ENCODE measurements at places on chromosomes 13 and 19. TPM values are rescaled to one million over a fixed set of nuclear protein-coding genes. Genes with fewer than 3 reads are reported as not detected.

- no peak for DNase-seq
Observed at GRCh38 chr13:85974608-85975366, 175.6 kb upstream of the SLITRK6 start.

Gene CABP5
- not detected for total RNA-seq

DNA sequence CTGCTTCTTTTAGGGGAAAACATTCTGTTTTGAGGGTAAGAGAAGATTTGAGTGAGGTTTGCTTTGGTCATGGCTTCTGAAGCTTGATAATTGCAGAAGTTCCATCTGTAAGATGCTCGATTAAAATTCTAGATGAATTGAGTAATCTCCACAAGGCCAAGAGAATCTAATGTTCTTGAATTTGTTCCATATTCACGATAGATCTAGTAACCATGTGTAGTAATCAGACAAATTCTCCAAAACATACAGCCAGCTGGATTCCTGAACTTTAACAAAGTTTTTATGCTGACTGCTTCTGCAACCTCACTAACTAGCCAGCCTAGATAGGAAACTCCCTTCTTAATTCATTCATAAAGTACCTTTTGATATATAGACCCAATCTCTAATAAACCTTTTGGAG is 92.7 kb downstream of the COL4A2 start:
- no peak for DNase-seq

DNA sequence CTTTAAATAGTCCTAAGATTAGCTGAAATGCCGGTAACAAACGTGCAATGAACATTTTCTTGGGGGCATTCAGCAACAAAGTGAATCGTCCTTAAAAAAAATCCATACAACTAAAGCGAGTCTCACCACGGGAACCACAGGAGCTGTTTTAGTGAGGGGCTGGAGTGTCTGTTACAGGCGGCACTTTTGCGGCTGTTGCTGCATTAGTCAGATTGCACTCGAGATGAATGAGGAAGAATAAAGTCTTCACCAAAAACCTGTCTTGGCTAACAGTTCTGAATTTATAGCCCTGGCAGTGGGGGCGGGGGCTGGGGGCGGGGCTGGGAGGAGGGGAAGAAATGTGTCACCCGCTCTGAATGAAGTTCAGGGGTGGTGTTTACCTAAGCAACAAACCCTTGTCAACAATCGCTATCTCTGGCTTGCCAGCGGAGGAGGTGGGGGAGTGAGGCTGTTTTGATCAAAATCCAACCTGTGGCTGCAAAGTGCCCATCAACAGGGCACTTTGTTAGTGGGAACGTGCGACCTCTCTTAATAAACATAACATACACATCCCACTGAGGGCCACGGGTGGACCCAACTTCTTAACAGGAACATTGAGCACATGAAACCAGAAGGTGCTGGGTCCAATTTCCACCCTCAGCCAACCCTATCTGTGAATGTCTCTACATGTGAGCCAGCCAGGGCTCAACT is 44.5 kb downstream of the RFX2 start:
- DNase-seq, result peak; percentile 52

Gene PIK3R2
- total RNA-seq, result 16.1 TPM

DNA sequence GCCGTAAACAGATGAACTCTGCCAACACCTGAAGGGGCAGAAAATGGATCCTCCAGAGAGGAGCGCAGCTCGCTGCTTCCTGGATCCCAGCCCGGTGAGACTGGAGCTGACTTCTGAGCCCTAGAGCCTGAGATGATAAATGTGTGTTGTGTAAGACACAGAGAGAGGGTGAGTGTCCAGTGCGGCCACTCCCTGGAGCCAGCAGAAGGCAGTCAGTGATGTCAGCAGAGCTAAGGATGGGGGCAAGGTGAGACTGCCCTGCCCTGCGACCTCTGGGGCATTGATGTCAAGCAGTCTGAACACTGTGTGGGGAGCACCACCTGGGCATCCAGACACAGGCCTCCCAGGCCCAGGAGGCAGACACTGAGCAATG is 9.7 kb upstream of the SLC35E1 start:
- DNase-seq, result no peak

DNA sequence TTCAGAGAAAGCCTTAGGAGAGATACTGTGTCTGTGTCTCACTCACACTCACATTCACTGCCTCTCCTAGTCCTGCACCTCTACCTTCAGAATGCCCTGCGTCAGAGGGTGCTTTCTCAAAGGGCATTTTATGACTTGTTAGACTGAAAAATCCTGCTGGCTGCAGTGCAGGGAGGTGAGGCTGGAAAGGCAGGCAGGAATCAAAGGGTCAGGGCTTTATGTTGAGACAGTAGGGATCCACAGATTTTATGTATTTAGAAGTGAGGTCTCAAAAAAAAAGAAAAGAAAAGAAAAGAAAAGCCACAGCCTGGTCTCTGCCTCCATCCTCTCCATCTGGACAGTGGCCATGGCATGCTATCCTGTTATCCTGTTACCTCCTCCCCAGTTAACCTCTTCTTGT is 936.0 kb upstream of the SLC10A2 start:
- DNase-seq, result no peak

DNA sequence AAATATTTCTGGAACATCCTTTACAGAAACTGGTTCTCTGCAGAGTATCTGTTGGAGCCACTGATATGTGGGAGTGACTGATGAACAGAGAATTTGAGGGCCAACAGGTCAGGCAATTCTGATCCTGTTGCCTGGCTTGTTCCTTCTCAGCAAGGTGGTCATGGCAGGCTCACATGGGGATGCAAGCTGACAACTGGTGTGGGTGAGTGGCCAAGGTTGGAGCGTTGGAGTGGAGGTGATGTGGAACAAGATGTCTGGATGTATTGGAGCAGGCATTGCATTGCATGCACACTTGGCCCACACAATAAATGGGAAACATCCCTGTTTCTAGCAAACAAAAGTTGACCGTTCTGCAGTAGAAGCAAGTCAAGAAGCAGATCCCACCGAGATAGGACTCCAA is 380.7 kb downstream of the ZNF536 start:
- no peak for DNase-seq

DNA sequence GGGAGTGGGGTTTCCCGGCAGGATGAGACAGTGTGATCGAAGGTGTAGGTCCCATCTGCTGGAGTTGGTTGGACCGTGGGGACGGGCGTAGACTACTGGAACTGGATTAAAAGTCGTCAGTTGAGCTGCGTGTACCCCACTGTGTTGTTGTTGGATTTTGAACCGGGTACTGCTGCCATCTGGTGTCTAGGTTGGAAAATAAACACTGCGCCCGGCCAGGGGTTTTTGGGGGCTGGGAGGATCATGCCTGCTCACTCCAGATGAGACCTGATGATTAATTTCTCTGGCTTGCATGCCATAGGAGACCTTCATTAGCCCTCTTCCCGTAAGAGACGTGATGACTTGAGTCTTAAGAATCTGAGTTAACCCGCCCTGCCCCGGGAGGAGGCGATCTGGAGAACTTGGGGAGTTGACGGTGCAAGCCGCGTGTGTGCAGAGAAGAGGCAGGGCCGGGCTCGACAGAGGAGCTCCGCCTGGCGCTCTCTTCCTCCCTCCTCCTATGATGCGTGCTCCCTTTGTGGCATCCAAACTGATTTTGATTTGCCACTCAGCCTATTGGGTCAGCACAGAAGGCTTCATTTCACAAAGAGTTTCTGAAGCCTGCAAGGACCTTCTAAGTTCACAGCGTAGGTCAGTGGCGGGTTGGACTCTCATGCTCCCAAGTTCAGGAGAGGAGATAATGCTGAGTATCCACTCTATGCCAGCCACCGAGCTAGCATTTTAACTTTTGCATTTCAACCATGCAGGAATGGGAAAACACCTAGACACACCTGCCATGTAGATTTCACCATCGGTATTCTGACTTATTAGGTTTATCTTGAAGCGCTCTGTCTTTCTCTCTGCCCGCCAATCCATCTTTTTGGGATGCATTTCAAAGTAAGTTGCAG is 2.7 kb downstream of the UHRF1 start:
- peak; percentile 90 for DNase-seq

Gene MBD3L2
- not detected for total RNA-seq

GRCh38 chr13:42544246-42544926 is 29.6 kb upstream of the TNFSF11 start:
- no peak for DNase-seq

GRCh38 chr13:104597546-104598180 is 1531.4 kb upstream of the SLC10A2 start:
- no peak for DNase-seq

DNA sequence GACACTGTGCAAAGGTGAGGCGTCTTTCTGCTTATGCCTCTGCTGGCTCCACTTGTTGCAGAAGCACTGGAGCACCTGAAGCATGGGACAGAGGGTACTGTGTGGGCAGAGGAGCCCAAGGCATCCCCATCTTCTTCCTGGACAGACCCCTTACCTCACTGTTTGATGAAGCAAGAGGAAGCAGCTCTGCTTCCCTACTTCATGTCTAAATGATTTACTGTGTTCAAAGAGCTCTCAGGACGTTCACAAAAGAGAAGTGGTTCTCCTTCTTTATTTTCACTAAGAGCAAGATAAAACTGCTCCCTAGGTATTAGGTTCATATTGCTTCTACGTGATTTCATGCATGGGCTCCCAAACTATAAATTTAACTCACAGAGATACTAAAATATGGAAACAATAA is 1635.4 kb upstream of the SLC10A2 start:
- no peak for DNase-seq

DNA sequence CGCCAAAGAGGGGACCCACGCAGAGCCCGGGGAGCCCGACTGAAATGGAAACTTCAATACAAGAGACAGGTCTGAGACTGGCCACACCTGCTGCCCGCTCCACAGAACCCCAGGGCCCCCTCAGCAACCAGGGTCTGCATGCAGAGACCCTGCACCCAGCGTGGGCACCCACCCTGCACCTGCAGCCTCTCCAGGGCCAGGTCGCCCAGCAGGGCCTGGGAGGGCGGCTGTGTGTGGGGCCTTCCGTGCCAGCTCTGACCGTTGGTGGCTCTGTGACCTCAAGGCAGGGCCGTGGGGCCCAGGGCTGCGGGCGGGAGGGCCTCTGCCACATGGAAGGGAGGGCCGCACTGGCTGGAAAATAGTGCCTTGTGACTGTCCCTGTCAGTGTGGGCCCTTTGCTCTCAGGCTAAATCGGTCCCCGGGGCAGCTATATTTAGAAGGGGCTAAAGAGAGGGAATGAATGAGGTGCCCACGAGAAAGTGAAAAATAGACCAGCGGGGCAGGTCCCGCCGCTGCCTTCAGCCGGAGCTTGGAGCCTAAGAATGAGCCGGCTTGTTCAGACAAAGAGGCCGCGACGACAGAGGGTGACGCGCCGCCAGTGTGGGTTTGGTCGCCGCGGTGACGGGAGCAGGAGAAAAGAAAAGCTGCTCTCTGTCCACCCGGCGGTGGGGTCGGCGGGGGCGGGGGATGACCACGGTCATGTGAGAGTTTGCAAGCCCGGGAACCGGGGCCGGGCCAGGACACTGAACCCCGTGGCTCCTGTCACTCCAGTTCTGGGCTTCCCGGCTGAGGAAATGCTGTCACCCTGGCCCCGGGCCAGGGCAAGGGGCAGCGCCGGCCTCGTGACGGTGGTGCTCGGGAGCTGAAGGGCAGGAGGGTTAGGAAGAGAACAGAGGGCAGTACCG is 70.5 kb downstream of the GADD45B start:
- DNase-seq, result no peak

- no peak for DNase-seq
Observed at GRCh38 chr13:90947976-90948375, 399.5 kb upstream of the MIR17HG start.

- no peak for DNase-seq
Observed at GRCh38 chr19:3007975-3008374, 21.1 kb downstream of the TLE2 start.

DNA sequence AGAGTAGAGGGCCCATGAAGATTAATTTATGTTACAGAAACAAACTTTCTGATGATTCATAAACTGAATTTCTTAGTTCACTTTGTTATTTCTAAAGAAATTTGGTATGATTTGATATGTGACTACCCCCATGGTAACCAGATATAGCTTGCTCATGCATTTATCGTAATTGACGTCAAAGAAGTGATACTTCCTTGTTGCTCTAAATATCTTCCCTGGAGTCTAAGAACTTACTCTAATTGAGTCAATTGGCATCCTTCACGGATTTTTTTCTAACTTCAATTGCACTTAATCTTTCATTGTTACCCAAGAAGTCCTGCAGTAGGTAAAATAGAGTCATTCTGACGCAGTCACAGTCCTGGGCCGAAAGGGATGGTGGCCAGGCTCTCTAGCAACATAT is 240.9 kb downstream of the GPC5 start:
- no peak for DNase-seq

Gene ESD
- 150 TPM for total RNA-seq

DNA sequence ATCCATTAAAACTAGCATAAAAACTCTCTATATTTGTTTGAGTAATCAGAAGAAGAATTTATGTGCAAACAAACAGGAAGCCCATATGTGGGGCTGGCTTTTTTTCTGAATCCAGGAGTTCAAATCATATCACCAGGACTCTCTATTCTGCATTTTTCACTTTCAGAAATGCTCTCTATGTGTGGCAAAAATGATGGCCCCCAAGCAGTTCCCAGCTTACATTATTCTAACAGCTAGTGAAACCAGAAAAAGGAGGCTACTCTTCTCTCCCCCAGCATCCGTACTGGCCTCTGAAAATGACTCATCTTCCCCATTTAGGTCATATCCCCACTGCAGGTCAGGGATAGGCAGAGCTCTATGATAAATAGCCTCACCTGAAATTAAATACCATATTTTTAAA is 20.4 kb downstream of the RBM26 start:
- DNase-seq, result peak; percentile 40
